ENCODE measurements at places on chromosomes 3 and 15.

DNA sequence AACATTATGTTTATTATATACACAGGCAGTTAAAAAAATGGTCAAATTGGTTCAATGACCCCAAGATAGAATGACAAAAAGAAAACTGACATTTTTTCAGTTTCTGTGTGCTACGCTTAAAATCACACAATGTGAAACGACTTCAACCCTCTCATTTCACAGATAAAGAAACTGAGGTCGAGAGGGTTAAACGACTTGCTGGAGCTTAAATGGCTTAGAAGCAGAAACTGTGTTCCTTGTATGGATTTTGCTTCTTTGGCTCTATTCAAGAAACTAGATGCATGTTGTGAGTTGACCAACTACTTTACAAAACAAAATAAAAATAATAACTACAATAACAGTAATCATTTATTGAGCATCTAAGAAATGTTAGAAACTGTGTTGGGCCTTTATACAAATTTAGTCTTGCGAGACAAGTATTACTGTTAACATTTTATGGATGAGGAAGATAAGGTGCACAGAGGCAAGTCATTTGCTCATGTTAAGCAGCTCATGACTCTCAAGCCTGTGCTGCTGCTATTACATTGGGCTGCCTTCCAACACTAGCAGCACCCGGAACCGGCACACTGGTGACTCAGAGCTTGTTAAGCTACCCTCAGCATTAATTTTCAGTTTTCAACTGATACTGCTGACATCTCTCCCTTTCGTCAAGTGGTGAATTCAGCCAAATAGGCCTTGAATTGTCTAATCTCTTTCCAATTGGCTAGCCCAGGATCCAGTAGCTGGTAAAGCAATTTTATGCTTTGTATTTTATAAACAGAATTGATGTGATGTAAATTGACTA lies 487.6 kb downstream of the NAALADL2 start:
- no peak for DNase-seq

GRCh38 chr3:27073912-27074311 lies 295.3 kb downstream of the NEK10 start:
- DNase-seq = no peak

DNA sequence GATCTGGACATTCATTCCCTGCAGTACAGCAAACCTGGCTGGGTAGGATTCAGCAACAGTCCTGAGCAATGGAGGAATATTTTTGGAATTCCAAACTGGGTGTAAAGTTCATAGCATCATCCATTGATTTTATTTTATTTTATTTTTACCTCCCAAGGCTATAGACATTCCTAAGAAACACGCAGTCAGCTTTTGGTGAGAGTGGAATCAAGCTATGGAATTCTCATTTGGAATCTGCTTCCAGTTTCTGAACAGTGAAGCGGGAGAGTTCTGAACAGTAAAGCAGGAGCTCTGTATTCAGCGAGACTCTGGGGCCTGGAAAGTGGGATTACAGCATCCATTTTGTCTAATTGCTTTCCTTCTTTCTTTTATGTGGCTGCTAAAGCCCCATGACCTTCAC lies 1.4 kb upstream of the PDZRN3 start:
- no peak for DNase-seq

DNA sequence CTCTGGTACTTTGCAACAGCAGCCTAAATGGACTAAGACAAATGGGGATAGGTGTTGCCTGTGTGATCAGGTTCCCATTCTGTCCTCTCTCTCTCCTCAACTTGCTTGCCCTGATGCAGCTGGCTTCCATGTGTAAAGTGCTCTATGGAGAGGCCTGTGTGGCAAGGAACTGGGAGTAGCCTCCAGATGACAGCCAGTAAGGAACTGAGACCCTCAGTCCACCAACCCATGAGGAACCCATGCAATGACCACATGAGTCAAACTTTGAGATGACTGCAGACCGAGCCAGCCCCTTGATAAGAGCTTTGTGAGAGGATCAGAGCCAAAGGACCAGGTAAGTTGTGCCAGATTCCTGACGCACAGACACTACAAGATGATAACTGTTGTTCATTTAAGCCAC lies 74.6 kb upstream of the ADPGK start:
- DNase-seq = no peak

DNA sequence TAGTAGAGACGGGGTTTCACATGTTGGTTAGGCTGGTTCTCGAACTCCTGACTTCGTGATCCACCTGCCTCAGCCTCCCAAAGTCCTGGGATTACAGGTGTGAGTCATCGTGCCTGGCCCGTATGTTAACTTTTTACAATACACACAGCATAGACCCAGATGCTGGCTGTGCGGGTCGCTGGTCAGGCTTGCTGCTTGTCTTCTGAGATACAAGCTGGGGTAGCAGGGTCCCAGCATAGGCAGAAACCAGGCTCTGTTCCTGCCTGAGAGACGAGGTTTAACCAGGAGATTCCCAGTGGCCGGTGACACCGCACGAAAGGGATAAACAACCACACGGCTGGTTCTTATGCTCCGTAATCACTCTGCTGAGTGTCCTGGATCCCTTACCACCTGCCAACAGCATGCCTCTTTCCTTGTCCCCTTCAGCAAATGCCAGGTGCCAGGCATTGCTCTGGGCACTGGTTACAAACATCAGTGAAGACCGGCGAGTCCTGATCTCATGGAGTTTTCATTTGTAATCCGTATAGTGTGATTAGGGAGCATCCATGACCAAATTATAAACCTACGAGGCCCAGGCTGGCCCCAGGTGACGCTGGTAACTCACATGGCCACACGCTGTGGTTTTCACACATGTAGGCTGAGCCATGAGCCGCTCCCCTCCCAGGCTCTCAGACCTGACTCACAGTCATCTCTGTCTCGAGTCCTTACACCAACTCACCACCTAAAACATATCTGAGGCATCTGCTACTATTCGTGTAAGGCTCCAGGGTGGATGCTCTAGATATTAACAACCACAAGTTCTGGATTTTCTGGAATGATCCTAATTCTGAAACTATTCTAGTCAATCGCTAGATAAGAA lies 125.7 kb downstream of the PDZRN3 start:
- DNase-seq = no peak

All from CD4-positive, alpha-beta T cell treated with Interleukin-6 for 4 hours (primary cell).